ENCODE measurements at places on chromosomes 2 and 18. TPM values are rescaled to one million over a fixed set of nuclear protein-coding genes. Genes with fewer than 3 reads are reported as not detected.
A peak's percentile ranks its signal among the peaks of the same experiment; 100 is the strongest.

DNA sequence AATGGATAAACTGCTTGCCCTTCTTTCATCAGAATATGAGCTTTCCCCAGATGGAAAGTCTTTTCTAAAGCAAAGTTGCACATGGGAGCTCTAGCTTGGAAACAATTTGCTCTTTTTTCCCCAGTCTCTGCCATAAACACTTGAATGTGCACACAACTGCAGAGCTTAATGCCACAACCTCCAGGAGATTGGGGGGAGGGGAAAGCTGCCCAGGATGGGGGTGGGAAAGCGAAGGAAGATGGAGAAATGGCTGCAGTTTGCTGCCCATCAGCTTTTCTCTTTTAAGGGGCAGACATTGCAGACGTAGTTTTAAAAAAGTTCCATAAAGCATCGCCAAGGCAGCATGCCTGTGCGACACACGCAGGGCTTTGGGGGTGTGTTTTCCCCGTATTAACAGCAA, 1.5 kb downstream of the ACKR3 start:
- H3K4me3 ChIP-seq: no peak overlapping the region
- peaks cover 10% of the 10 kb centered on the region for H3K4me1 ChIP-seq
- no peak for DNase-seq

- no peaks in the 10 kb centered on the region for H3K4me1 ChIP-seq
- no peak for DNase-seq
- H3K27me3 ChIP-seq: no peaks in the 10 kb centered on the region
- H3K4me3 ChIP-seq: no peak overlapping the region
- H3K36me3 ChIP-seq: no peaks in the 10 kb centered on the region
These were observed 34.3 kb upstream of the NCKAP5 start for GRCh38 chr2:133602538-133602937.

DNA sequence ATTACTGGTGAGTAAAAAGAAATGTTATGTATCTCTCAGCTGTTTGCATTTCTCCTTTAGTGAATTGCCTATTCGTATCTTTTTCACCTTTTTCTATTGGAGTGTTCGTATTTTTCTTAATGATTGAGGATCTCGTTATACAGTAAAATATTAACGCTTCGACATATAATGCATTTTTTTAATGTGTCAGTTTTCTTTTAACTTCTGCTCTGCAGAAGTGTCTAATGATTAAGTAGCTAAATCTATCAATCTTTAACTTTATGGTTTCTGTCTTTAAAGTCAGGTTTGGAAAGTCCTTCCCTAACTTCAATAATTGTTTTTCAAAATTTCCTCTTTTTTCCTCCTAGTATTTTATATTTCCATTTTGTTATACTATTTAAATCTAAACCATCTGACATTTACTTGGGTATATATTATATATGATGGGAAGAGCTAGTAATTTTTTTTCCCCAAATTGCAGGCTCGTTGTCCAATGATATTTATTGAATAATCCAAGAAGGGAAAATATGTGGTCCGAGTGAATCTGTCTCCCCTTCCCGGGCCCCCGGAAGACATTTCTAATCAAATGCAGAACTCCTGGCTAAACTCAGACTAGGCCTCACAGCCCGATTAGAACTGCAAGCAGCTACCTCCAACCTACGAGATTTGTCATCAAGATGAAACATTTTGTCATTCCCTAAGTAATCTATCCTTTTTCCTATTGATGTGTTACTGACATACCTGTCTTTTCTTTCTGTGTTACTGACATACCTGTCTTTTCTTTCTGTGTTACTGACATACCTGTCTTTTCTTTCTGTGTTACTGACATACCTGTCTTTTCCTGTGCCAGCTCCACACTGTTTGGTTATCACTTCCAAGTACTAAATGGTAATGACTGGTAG, 17.2 kb downstream of the PCBP1 start:
- peak overlapping the region; percentile 20 for H3K4me3 ChIP-seq
- peaks cover 27% of the 10 kb centered on the region for H3K4me1 ChIP-seq
- no peaks in the 10 kb centered on the region for H3K27me3 ChIP-seq
- H3K36me3 ChIP-seq: no peaks in the 10 kb centered on the region
- H3K27ac ChIP-seq: peak overlapping the region; percentile 86
- DNase-seq: no peak

- H3K36me3 ChIP-seq: no peaks in the 10 kb centered on the region
- H3K27ac ChIP-seq: no peak overlapping the region
- H3K4me3 ChIP-seq: no peak overlapping the region
- no peaks in the 10 kb centered on the region for H3K27me3 ChIP-seq
- H3K4me1 ChIP-seq: peaks cover 2% of the 10 kb centered on the region
- DNase-seq: no peak
These were observed 64.2 kb downstream of the SCG2 start for GRCh38 chr2:223537651-223538601.

GRCh38 chr18:3150688-3151087, 69.1 kb downstream of the MYOM1 start:
- no peaks in the 10 kb centered on the region for H3K27me3 ChIP-seq
- H3K36me3 ChIP-seq: no peaks in the 10 kb centered on the region
- no peaks in the 10 kb centered on the region for H3K4me1 ChIP-seq
- no peak overlapping the region for H3K4me3 ChIP-seq
- H3K27ac ChIP-seq: no peak overlapping the region

DNA sequence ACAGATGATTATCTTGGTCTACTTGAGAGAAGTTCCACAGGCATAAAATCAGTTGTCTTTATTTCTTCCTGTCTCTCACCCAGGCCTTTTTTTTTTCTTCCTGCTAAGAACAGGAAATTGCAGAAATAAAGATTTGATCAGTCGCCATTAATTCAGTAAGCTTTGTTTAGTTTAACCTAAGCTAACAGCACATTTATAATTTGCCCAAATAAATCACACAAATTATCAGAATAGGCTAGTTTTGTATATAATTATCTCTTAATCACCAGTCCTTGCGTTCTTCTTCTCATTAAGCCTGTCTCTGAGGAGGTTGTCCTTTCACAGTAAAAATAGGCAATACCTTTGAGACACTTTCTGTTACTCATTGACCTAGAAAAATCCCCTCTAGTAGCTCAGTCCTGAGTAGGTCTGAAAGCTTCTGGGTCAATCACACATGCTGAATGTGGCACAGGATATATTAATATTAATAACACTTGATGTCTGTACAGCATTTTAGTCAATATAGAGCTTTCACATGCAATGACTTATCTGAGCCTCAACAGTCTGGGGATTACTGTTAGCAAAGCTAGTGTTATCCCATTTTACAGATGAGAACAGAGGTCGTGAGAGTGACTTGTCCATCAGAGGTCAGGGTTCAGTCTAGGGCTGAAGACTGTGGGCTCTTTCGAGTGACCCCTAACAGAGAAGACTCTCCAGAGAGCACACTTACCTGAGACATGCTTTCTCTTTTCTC, 11.2 kb upstream of the STK17B start:
- no peaks in the 10 kb centered on the region for H3K27me3 ChIP-seq
- no peak overlapping the region for H3K4me3 ChIP-seq
- no peaks in the 10 kb centered on the region for H3K36me3 ChIP-seq
- H3K4me1 ChIP-seq: peaks cover 26% of the 10 kb centered on the region

DNA sequence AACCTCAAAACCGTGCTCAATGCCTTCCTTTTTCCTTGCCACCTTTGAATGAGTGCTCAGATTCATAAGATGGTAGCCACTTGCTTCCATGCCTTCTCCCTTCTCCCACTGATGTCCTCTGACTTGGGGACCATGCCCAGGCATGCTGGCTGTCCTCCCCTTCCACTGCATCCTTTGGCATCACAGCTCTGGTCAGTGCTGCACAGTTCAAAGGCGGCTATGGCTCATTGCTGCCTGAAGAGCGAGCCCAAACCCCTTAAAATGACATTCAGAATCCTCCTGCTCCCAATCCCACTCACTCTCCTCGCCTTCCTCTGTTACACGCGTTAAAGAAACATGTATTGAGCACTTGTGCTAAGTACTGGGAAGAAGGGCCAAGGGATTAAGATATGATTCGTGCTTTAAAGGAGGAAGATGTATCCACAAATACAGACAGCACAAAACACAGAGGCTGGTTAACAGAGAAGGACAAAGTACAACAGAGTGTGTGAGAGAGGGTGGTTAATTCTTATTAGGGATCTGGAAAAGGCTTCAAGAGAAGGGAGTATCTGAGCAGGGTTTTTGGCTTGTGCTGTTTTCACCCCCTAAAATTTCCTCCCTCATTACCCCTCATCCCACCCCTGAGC, 81.8 kb downstream of the CERKL start:
- H3K4me3 ChIP-seq: no peak overlapping the region
- H3K4me1 ChIP-seq: no peaks in the 10 kb centered on the region
- no peak overlapping the region for H3K27ac ChIP-seq
- no peaks in the 10 kb centered on the region for H3K36me3 ChIP-seq

GRCh38 chr2:240642806-240643092, 17.5 kb downstream of the GPR35 start:
- H3K4me1 ChIP-seq: no peaks in the 10 kb centered on the region
- H3K27ac ChIP-seq: no peak overlapping the region
- H3K36me3 ChIP-seq: no peaks in the 10 kb centered on the region

Gene SCN7A
- 0.98 TPM for polyA plus RNA-seq

- DNase-seq: no peak
- peaks cover 2% of the 10 kb centered on the region for H3K27me3 ChIP-seq
- no peaks in the 10 kb centered on the region for H3K4me1 ChIP-seq
- H3K36me3 ChIP-seq: no peaks in the 10 kb centered on the region
These were observed 47.5 kb downstream of the PTGR3 start for GRCh38 chr18:75161256-75162028.

- no peaks in the 10 kb centered on the region for H3K27me3 ChIP-seq
- peaks cover 2% of the 10 kb centered on the region for H3K36me3 ChIP-seq
- H3K27ac ChIP-seq: peak overlapping the region; percentile 99
- peaks cover 19% of the 10 kb centered on the region for H3K4me1 ChIP-seq
- H3K4me3 ChIP-seq: peak overlapping the region; percentile 73
- no peak for DNase-seq
These were observed 637 bp upstream of the SFT2D3 start for GRCh38 chr2:127700527-127701192.

DNA sequence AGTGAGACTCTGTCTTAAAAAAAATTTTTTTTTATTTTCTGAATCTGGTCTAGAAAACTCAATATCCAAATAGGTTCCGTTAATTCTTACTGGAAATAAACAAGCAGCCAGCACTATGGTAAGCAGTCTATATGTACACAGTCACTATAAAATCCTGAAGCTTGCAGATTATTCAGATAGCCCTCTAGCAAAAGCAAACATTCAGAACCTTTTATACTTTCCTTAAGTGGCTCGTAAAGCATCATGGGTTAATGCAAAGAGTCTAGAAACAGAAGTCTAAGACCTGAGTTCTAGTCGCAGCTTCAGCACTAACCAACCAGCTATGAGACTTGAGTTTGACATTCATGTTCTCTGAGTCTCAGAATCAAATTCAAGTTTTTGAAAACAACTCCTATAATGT, 51.9 kb downstream of the SIGLEC15 start:
- peaks cover 6% of the 10 kb centered on the region for H3K4me1 ChIP-seq
- peaks cover 24% of the 10 kb centered on the region for H3K36me3 ChIP-seq
- no peak for DNase-seq
- no peak overlapping the region for H3K4me3 ChIP-seq

DNA sequence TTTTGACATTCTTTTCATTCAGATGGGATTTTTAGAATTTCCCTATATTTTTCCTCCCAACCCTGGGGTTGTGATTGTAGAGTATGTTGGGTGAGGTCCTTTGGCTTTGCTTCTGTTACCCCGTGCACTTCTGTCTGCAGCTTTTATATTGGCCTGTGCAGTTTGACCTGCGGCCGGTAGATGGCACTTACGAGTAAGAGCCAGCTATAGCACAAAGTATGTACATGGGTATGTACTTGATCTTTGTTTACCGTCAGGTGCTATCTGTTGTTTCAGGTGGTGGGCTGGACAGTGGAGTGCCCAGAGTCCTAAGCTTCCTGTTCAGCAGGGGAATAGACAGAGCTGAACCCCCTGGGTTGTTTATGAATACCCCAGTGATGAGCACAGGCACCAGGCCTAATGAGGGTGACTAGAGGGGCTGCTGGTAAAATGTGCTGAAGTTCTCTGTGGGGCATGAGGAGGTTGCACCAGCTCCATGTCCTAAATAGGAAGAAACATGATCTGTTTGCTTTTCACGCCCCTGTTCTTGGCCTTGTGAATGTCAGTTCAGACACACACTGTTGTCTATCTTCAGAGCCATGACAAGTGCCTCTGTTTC, 58.9 kb upstream of the THUMPD2 start:
- no peaks in the 10 kb centered on the region for H3K27me3 ChIP-seq
- peak; percentile 34 for DNase-seq
- no peaks in the 10 kb centered on the region for H3K36me3 ChIP-seq
- no peak overlapping the region for H3K4me3 ChIP-seq

- H3K4me3 ChIP-seq: no peak overlapping the region
- no peaks in the 10 kb centered on the region for H3K27me3 ChIP-seq
- H3K4me1 ChIP-seq: no peaks in the 10 kb centered on the region
- no peaks in the 10 kb centered on the region for H3K36me3 ChIP-seq
- H3K27ac ChIP-seq: no peak overlapping the region
These were observed 138.2 kb upstream of the NRP2 start for GRCh38 chr2:205543937-205544702.

DNA sequence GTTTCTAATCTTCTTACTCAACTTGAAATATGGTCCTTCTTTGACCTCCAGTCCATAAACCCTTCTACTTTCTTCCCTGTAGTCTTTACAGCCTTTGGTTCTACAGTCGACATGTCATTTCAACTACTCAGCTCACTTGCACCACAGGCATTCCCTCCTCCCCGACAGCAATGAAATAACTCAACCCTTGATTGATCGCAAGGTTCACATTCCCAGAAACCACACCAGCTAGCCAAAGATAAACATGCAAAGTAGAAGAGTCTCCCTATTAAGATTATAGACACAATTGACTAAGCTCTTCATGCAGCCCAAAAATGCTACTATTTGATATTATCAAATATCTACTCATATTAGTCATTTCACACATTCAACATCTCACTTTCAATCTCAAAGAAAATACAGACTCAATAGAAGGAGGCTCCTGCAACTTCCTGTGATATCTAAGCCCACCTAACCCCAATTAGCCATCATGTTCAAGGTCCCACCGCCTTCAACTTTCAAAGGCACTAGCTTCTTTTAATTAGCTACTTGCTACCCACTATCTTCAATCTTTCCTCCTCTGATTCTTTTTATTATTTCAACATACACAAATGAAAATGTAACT, 50.8 kb downstream of the RTTN start:
- H3K27ac ChIP-seq: no peak overlapping the region
- H3K27me3 ChIP-seq: no peaks in the 10 kb centered on the region
- H3K36me3 ChIP-seq: peaks cover 6% of the 10 kb centered on the region
- DNase-seq: no peak
- peaks cover 2% of the 10 kb centered on the region for H3K4me1 ChIP-seq

Gene ARHGEF4
- 6.5 TPM for polyA plus RNA-seq

- H3K27ac ChIP-seq: no peak overlapping the region
- H3K36me3 ChIP-seq: no peaks in the 10 kb centered on the region
- no peak overlapping the region for H3K4me3 ChIP-seq
- DNase-seq: no peak
- H3K4me1 ChIP-seq: no peaks in the 10 kb centered on the region
- H3K27me3 ChIP-seq: no peaks in the 10 kb centered on the region
These were observed 710.4 kb downstream of the RNF144A start for GRCh38 chr2:7627583-7627982.

Gene DCDC2C
- 0.21 TPM for polyA plus RNA-seq

All from thymus (tissue), 14 donors.